ENCODE measurements at places on chromosomes 2 and 18. TPM values are rescaled to one million over a fixed set of nuclear protein-coding genes. Genes with fewer than 3 reads are reported as not detected.

The ATIC gene
- total RNA-seq: 8.9 TPM

GRCh38 chr2:77161009-77161408 is 361.2 kb downstream of the LRRTM4 start:
- DNase-seq: no peak

- no peak for DNase-seq
Measured at GRCh38 chr2:207375207-207375875, 154.4 kb upstream of the CREB1 start.

- no peak for DNase-seq
Measured at GRCh38 chr2:88180605-88181240, 10.6 kb downstream of the THNSL2 start.

All from ascending aorta (tissue), 2 donors.